Mammary epithelial cell (primary cell): ENCODE measurements at places on chromosomes 1 and 21. TPM values are rescaled to one million over a fixed set of nuclear protein-coding genes. Genes with fewer than 3 reads are reported as not detected.

DNA sequence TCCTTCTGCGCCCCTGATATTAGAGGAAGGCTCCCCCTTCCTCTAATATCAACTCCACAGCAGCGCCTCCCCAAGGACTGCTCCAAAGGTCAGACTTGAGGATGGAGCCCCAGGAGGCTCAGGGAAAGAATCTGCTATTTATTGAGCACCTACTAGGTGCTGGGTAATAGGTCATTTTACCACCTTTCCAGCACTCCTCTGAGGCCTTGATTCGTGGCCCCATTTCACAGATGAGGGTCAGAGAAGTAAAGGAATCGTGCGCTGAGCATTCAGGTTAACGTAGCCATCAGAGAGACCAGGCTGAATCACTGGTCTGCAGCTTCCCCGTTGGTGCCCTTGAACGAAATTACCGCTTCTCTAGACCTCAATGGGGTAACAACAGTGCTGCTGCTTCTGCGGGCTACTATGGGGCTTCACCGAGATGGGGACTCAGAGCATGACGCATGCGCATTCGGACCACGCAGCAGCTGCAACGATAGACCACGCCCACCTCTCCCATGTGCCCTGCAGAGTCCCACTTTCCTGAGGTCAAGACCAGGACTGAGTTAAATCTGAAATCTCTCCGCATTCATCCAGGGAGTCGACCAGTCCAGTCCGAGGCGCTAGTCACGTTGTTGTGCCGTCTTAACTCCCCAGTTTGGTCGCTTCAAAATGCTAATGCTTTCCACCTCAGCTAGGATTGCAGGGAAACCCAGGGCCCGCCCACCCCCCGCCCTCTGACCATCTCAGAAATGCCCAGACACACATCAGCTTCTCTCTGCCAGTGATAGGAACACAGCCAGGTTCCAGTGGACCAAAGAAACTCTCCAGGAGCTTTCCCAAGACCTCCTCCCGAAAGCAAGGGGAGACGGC, 12.9 kb downstream of the CAMK2N1 start:
- no peak for DNase-seq

DNA sequence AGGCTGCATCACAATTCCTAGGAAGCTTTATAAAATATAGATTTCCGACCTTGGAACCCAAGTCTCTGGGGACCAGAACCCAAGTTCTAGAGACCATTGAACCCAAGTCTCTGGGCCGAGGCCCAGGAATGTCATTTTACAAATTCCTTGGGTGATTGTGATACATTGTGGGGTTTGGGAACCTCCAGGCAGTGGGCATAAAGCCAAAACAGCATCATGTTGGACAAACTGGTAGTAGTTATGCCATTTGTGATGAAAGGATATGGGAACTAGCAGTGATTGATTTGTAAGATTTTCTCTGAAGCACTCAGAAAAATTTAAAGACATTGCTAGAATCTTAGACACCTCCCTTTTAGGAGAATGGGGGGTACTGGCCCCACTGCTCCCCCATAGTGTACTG, 160.2 kb downstream of the HIVEP3 start:
- DNase-seq = no peak

- no peak for DNase-seq
These were observed 53.8 kb downstream of the PLA2G4A start for GRCh38 chr1:186882372-186883134.

DNA sequence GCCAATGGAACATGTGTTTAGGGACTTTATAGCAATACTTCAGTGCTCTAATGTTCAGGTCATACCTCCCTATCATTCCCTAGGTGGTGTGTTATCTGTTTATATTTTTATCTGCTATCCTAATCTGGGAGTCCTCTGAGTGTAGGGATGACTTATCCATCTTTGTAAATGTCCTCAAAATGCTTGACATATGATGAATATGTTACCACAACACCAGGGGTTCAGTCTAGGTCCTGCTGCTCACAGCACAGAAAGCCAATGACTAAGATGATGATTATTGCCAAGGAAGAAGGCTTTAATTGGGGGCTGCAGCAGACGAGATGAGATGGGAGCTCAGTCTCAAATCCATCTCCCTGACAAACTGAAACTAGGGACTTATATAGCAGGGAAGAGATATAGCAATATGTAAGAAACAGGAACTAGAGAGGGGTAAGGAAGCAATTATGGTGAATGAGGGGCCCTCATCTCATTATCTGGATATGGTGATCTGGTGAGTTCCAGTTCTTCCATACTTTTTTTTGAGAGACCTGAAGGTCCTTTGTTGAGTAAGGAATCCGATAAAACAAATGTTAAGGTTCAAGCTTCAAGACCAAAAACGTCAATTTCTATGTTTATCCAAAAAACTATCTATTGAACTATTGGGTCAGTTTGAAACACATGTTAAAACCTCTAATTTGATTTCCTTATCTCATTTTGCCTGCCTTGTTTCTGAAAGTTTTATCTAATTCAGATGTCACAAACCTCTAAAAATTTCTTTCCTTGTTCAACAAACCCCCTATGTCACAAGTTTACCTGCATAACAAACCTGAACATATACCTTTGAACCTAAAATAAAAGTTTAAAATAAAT, 256.7 kb upstream of the CACYBP start:
- DNase-seq = peak; percentile 11

DNA sequence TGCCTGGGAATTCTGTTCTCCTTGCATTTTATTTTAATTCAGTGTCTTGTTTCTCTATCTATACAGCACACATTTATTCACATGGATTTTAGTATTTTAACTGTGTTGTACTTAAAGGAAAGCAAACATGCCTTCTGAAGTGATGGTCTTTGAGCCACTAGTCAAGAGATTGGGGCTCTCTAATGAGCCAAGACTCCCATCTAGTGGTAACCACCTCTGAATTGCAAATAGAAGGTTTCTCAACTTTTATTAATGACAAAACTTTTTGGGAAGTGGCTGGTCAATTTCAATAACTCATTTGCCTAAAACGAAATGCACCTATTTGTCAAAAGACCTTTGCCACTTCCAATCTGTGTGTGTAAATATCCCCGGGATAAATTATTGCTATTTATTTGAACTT, 199.6 kb downstream of the LTN1 start:
- no peak for DNase-seq

DNA sequence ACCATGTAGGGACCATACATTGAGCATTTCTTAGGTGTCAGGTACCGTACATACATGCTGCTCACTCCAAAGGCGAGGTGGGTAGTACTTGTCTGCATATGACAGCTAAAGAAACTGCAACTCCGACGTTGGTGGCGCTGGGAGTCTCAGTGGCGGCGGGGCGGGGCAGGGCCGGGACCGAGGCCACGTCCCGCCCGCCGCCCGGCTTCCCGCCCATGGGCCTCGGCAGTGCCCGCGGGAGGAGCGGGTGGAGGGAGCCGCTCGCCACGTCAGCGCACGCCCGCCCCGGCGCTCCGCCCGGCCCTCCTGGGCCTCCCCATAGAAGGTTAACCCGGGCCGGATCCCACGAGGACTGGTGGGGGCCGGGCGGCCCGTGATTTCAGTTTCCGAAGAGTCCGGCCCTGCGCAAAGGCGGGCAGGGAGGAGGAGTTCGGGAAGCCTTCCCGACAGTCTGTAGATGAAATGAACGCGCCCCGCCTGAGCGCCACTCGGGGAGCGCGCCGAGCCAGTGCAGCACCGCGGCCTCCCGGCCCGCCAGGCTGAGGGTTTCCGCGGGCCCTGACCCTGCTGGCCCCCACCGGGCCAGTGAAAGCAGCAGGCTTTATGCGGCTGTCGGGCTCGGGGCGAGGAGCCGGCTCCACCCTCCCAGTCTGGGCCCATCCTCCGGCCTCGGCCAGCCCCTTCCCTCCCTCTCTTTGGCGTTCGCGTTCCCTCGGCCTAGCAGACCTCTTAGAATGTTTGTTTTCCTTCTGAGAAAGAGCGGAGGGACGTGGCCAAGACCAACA, 119.9 kb upstream of the JUN start:
- DNase-seq = peak; percentile 84

GRCh38 chr1:84653130-84653677, 37.1 kb downstream of the SSX2IP start:
- DNase-seq = no peak

GRCh38 chr1:47511825-47512224, 74.0 kb downstream of the FOXD2 start:
- DNase-seq = no peak

GRCh38 chr1:13992489-13993285, 292.7 kb downstream of the PRDM2 start:
- DNase-seq = no peak

DNA sequence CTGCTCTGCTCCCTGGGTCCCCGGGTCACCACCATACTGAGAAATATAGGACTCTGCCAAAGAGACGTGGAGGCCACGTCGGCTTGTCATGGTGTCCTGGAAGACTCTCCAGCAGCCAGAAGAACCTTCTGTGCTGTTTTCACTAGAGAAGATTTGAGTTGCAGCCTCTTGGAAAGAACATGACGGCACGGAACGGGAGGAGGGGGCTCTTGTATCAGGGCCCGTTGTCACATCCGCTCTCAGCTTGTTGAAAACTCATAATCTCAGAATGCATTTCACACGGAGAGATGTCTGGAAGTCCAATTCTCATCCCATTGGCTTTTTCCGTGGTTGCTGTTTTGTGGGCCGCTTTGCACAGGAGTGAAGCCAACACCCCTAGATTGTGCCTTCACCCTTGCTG, 39.4 kb upstream of the FAM3B start:
- DNase-seq = no peak

- no peak for DNase-seq
These were observed 123.3 kb downstream of the PCNX2 start for GRCh38 chr1:233172201-233172600.

DNA sequence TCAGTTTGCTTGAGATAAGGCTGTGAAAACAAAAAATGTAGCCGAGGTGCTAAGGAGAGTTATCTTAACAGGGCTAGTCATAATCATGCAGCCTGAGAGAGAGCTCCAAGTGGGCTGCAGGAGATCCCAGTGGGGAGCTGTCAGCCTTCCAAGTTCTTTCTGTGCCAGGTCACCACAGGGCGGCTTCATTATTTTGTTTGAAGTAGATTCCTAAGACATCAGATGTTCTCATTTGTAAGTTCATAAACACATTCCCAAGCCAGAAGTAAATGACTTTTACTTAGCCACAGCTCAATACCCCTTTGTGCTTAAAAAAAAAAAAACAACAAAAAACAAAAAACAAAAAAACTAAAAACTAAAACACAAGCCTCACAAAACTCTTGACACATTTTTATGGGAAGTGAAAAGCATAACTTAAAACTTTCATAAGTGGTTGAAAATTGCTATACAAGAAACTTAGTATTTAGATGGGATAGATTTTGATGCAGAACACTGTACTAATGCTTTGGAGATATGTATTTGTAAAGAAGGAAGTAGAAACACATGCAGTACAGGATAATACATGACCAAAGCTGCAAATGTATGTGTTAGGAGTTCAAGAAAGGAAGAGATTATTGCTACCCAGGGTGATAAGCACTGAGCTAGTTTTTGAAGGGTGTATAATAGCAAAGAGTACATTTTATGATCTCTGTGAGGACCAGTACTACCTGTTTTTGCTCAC, 8.6 kb downstream of the CDC14A start:
- no peak for DNase-seq

GRCh38 chr1:17089506-17089905, 29.7 kb downstream of the PADI2 start:
- no peak for DNase-seq

GRCh38 chr1:94004924-94005323, 95.7 kb upstream of the GCLM start:
- peak; percentile 86 for DNase-seq

DNA sequence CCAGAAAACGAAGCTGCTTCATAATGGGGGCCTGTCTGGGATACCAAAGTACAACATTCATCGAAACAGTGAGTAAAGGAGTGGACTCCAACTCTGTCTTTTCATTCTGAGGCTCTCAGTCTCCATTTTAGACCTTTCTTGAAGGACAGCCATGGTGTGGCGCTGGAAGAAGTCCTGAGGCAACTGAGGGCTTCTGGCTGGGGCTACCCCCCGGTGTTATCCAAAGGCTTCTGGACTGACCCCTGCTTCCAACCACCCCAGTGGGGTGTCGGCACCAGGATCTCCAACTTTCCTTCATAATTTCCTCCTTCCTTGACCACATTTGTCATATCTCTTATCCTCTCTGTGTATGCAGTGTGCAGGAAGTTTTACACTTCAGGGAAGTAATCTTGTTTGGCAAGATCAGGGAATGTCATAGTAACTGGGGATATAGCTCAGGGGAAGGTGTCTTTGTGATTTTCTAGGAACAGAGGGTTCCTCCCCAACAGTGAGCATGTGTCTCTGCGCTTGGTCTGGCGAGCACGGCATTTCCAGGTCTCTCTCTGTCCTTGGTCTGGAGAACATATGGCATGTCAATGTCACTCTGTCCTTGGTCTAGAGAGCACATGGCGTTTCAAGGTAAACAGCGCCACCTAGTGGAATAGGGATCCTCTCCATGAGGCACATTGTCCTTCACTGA, 19.4 kb upstream of the BSDC1 start:
- DNase-seq = peak; percentile 46

DNA sequence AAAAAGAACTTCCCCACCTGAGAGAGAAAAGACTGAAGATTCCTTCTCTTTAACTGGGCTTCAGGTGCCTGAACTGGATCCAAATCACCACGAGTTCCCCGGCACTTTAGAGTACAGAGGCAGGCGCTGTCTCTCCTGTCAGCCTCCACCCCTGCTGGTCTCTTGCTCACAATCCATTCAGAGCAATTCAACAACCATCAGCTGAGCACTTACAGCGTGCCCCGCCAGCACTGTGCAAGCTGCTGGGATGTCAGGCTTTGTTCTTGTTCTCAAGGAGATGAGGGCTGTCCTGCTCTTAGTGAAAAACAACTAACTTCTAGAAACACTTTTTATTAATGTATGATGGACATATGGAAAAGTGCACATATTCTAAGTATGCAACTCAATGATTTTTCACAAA, 68.7 kb upstream of the VAMP3 start:
- no peak for DNase-seq

DNA sequence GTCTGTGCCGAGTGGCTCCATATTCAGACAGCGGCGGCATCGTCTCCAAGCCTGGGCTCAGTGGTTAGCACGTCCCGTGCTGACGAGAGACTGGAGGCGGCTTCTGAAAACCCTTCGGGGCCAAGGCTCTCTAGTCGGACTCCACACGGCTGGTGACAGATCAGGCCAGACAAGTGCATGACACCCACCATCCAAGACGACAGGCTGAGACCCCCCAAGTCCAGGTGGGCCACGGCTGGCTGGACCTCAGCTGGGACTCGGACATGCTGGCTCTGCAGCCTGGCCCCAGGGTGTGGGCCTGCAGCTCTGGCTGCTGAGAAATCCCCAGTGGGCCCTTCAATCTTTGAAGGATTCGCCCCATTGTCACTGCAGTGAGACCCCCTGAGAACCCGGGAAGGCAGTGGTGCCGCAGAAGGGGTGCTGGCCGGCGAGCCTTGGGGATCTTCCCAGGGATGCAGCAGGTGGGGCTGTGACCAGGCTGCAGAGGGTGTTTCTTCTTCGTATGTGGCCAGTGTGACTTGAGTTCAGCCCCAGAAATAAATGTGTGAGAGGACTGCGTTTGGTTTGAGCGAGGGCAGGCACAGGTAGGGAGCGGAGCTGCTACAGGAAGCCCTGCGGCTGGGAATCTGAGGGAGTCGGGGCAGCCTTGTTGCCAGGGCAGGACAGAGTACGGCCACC, 15.9 kb upstream of the SLC19A1 start:
- DNase-seq = no peak

GRCh38 chr21:38376693-38377092, 119.9 kb downstream of the KCNJ15 start:
- no peak for DNase-seq

CHIA gene
- total RNA-seq = not detected in 2 replicates

MYCBP gene
- total RNA-seq = 15.9 and 16.6 TPM in 2 replicates

SLC1A7 gene
- not detected in 2 replicates for total RNA-seq
